Activated CD4-positive, alpha-beta T cell treated with anti-CD3 and anti-CD28 coated beads, Interleukin-2, amount 50 U/mL, for 1 hour (primary cell): ENCODE measurements at places on chromosomes 5 and 9.

GRCh38 chr9:25119041-25119440 lies 559.2 kb downstream of the TUSC1 start:
- no peak for DNase-seq

DNA sequence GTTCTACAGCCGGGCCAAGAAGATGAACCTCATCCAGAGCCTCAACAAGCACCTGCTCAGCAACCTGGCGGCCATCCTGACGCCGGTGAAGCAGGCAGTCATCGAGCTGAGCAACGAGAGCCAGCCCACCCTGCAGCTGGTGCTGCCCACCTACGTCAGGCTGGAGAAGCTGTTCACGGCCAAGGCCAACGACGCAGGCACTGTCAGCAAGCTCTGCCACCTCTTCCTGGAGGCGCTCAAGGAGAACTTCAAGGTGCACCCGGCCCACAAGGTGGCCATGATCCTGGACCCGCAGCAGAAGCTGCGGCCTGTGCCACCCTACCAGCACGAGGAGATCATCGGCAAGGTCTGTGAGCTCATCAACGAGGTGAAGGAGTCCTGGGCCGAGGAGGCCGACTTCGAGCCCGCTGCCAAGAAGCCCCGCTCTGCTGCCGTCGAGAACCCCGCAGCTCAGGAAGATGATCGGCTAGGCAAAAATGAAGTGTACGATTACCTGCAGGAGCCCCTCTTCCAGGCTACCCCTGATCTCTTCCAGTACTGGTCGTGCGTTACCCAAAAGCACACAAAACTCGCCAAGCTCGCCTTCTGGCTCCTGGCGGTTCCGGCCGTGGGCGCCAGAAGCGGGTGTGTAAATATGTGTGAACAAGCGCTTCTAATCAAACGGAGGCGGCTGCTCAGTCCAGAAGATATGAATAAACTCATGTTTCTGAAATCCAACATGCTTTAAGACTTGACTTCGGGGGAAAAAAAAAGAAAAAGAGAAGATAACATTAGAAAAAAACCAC lies 28.5 kb downstream of the AMBP start:
- no peak for DNase-seq

DNA sequence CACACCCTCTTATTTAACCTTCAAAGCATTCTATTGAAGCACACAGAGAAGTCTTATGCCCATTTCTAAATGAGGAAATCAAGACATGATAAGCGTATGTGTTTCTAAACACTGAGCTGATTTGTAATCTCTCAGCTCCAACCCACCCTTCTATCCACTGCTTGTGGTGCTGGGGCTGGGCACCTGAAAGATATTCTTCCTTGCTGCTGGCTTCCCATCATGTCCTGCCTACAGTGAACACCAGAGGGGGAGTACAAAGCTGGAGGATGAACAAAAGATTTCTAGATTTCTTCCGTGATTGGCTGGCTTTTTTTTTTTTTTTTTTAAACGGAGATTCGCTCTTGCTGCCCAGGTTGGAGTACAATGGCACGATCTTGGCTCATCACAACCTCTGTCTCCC lies 14.4 kb downstream of the ACTL7A start:
- DNase-seq = no peak

- no peak for DNase-seq
Measured at GRCh38 chr5:150261231-150261630, 28.3 kb downstream of the CAMK2A start.

DNA sequence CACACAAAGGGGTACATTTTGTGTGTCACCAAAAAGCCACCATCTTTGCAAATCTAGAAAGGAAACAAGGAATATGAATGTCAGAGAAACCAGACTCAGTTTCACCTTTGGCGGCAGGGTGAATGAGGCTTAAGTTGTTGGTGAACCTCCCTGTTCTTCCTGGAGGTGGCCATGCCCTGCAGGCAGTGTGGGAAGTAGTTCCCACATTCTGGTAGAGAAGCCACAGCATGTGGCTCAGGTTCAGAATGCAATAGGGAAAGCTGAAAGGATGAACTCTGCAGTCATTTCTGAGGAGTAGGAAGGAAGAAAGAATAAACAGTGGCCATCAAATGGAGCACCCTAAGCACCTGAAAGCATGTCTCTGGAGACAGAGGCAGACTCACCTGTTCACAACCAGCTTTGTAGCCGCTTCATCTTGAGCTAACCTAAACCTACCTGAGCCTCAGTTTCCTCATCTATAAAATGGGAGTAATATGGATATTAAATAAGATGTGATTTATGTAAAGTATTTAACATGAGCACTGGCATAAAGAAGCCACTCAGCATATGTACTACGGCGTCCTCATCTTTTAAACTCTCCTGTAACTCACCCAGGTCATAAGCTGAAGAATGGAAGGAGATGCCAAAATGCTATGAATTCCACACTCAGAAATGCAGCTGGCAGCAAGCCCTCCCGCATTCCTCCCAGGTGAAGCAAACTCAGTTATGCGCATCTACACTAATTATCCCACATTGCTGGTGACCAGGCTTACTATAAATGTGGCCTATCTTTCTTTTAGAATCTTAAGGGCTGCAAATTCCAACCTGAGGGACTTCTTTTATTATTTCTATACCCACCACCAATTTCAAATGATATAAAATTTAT lies 86.0 kb downstream of the ZNF608 start:
- no peak for DNase-seq

DNA sequence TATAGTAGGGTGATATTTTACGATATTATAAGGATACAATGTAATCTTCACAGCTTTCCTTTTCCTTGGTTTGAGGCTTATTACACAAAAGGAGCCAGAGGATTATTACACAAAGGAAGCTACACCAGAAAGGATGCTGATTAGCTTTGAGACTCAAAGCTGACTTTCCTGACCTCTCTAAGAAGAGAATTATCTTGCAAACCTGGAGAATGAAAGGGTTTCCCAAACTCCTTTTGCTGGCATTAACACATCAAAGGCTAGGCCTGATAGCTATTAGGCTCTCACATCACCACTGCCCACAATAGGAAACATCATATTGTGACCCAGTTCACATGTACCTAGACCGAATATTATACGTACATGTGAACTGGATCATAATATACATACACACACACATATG lies 34.2 kb upstream of the CHD1 start:
- no peak for DNase-seq
